Mesothelial cell of epicardium (in vitro differentiated cells): ENCODE measurements at places on chromosomes 12 and 14.

DNA sequence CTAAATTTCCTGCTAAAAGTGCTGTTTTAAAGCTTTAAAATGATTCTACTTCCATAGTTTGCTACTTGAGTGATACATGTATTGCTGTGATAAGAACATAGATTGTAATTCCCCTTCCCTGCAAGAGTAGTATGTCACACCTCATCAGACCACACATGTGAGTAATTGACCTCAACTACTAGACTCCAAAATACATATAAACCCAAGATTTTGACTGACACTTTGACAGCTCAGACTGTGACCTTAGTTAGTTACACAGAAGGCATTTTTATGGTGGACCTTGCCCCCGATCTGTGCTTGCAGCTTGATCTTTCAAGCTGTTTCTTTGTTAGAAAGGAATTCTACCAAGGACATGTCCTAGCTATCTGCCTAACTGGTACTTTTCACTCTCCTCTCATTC, 18.6 kb downstream of the APOBEC1 start:
- no peak for DNase-seq

DNA sequence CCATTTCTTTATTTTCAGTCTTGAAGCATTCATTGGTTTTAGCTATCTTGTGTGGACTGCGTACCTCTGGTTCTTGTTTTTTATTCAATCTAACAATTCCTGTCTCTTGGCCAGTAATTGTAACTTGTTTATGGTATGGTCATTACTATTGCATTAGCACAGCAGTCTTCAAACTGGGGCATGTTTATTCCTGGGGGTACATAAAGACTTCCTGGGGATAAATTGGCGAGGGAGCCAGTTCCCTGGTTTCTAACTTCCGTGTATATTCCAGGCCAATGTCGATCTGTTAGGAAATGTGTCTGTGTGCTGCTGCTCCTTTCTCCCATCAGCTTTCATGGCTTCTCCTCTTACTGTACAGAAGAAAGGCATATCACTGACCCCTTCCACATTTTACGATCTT, 13.7 kb upstream of the EVL start:
- no peak for DNase-seq

DNA sequence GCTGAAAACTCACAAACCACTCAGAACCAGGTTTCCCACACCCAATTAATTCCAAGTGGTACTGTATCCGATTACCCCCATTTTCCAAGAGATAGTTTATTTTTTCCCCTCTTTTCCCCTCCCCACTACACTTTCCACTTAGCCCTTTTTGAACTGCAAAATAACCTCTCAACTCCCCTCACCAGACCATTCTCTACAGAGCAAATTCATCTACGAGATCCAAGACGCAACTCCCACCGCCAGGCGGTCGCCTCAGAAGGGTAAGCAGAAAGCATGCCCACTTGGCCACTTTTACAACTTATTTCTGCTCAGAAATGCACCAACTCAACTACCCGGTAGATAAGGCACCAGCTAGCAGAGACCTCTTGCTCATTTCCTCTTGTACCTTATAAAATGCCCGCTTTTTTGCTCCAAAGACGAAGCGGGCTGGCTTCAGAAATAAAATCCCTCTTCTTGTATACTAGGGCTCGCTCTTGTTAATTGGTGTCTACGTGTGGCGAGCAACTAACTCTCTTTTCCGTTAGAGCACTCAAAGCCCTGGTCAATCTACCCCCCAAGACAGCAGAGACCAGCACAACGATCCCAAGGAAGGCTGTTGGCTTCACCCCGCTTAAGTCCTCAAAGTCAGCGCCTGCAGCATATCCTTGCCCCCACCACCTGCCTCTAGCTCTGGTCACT, 910 bp upstream of the SRP54 start:
- no peak for DNase-seq

DNA sequence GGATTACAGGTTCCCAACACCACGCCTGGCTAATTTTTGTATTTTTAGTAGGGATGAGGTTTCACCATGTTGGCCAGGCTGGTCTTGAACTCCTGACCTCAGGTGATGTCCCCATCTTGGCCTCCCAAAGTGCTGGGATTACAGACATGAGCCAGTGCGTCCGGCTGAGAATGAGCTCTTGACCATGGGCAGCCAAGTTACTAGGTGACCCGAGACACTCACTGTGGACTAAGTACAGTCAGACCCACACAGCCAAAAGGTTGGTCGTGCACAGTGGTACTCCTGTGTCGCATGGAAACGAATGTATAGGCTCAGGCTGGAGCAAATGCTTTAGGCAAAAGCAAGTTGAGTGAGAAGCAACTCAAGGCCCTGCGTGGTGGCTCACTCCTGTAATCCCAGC, 21.0 kb downstream of the DLK1 start:
- DNase-seq, result peak; percentile 20

DNA sequence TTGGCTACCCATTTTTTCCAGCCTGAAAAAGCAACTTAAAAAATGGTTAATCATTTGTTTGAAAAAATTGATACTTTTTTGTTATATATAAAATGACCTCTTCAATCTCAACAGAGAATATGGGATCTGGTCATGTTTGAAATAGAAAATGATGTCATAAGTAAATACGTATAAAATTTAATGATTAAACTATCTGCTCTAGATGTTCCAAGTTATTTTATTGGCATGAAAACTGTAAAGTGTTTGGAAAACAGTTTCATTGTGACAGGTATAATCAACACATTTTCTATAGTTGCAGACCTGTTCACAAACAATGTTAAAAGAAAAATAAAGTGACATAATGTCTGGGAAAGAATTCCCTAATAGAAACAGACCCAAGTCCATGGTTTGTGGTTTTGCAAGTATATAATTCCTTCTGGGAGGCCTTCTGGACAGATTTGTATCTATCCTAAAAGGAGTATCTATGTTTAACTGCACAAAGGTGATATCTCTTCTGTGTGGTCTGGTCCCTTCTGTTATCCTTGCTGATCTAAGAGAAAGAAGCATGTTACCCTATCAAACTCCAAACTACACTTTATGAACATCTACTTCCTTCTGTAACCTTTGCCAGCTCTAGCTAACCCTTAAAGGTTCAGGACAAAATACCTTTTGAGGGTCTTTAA, 39.5 kb upstream of the LRIG3 start:
- no peak for DNase-seq

DNA sequence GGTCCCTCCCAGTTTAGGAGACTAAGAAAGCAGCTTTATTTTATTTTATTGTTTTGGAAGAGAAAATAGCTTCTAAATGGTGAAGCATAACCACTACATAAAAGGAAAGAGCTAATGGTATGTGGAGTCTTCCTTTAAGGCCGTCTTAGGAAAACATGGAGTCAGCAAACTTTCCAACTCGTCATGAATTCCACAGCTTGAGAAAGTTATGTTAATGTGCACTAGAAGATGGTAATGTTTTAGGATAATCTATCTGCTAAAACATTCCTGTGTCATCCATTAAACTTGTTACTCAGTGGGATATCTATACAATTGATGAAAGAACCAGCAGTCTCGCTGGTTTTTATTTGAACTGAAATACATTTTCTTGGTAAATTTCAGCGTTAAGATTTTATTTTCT, 448.4 kb upstream of the SEL1L start:
- DNase-seq, result no peak
